NCI-H1105 (cell line): ENCODE measurements at places on chromosomes 11 and 22.

- no peak for DNase-seq
Observed at GRCh38 chr11:1749395-1750351, 722 bp downstream of the IFITM10 start.

- no peak for DNase-seq
Observed at GRCh38 chr11:33655842-33656600, 44.6 kb downstream of the C11orf91 start.

- DNase-seq: no peak
Observed at GRCh38 chr11:59267196-59267595, 54.5 kb upstream of the MPEG1 start.

DNA sequence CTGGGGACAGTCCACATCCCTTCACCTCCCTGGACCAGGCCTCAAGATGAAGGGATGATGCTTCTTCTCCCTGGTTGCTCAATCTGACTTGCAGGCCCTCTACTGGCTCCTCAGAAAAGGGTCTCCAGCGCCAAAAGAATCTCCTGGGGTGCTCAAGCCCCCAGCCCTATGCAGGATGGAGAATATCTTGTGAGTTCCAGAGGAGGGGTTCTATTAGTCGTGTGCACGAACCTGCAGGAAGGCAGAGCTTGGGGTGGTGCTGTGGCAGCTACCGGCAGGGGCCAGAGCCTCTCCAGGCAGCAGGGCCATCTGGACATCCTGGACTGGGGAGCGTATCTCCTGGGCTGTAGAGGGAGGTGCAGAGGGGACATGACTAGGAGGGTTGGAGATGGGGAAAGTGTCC lies 1339.5 kb downstream of the BRD1 start:
- no peak for DNase-seq

- DNase-seq: no peak
Observed at GRCh38 chr11:96311120-96311568, 31.9 kb downstream of the MAML2 start.

DNA sequence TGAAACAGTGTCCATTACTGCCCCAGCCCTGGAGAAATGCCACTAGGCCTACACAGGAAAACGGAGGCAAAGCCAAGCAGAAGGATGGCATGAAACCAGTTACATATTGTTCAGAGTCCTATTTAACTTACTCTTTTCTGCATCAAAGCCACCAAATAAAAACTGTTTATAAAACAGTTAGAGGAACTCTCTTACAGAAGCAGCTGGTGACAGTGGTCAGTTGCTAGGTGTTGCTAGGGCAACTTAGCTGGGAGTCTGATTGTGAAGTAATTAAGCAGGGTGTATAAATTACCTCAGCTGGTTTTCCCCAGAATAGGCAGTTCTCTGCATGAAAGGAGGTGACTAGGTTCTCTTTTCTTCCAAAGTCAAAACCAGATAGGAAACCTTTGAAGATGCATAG lies 115.6 kb upstream of the ZBED5 start:
- DNase-seq: peak; percentile 50

DNA sequence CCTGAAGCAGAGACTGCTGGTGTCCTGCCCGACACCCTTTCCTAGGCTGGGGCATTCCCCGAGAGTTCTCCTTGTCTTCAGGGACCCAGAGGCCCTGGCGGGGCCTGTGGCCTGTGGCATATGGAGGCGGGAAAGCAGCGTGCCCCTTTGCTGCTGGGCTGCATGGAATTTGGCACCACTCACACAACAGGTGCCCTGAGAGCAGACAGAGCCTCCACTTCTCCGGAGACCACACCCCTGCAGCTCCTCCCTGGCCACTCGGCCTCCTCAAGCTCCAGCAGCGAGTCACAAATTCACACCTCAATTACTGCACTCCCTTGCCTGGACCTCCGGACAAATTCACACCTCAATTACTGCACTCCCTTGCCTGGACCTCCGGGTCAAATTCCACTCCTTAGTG lies 1375.2 kb downstream of the TBC1D22A start:
- DNase-seq: no peak

DNA sequence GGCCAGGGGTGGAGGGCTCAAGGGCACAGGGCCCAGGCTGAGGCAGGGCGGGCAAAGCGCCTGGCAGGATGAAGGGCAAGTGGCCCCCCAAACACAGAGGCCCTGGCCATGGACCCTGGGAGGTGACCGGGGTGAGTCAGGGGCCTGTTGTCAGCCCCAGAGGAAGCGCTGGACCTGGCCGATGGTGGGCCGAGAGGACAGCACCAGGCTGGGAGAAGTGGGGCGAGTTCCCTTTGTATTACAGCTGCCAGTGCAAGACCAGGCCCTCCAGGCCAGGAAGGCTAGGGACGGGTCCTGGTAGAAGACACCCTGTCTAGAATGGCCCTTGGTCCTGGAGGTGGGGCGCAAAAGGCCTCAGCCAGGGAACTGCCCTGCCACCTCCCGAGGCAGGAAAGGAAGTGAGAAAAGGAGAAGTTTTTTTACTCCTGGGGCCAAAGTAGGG lies 12.8 kb downstream of the CXCR5 start:
- DNase-seq: no peak
